Activated CD4-positive, alpha-beta T cell treated with anti-CD3 and anti-CD28 coated beads, Interleukin-2, amount 10 ng/mL, durations not matched to agents 7 days and 5 days (primary cell): ENCODE measurements at places on chromosomes 7 and 10. TPM values are rescaled to one million over a fixed set of nuclear protein-coding genes. Genes with fewer than 3 reads are reported as not detected.

ANKRD30A gene
- not detected for total RNA-seq

INTS15 gene
- total RNA-seq = 40.4 TPM

FEZF1 gene
- not detected for total RNA-seq

FAS gene
- 62.3 TPM for total RNA-seq

HPSE2 gene
- not detected for total RNA-seq

EVX1 gene
- not detected for total RNA-seq

ANXA8 gene
- total RNA-seq = 0.30 TPM

UPF2 gene
- total RNA-seq = 31.3 TPM

XPNPEP1 gene
- total RNA-seq = 83.2 TPM

CHAT gene
- not detected for total RNA-seq

RASA4B gene
- total RNA-seq = 23.2 TPM

FASTK gene
- 85.9 TPM for total RNA-seq

CCNJ gene
- total RNA-seq = 4.8 TPM

HABP2 gene
- total RNA-seq = not detected

SORBS1 gene
- 0.74 TPM for total RNA-seq

NDUFB8 gene
- total RNA-seq = 267 TPM

FLNC gene
- total RNA-seq = not detected

SPDYE9 gene
- total RNA-seq = not detected

GPNMB gene
- total RNA-seq = not detected

NODAL gene
- total RNA-seq = not detected

ANLN gene
- 100 TPM for total RNA-seq

OR6V1 gene
- not detected for total RNA-seq

PTN gene
- total RNA-seq = not detected

RPEL1 gene
- total RNA-seq = not detected

PRPS1L1 gene
- not detected for total RNA-seq

GRM8 gene
- not detected for total RNA-seq

CDC123 gene
- total RNA-seq = 105 TPM

ASZ1 gene
- total RNA-seq = not detected

KNDC1 gene
- total RNA-seq = 0.07 TPM

PRTFDC1 gene
- 0.46 TPM for total RNA-seq

PON1 gene
- total RNA-seq = not detected

MSMB gene
- total RNA-seq = not detected

PNLIPRP3 gene
- total RNA-seq = not detected

EPO gene
- not detected for total RNA-seq

TRPV6 gene
- 0.07 TPM for total RNA-seq

BAIAP2L1 gene
- total RNA-seq = 0.42 TPM

CPA2 gene
- not detected for total RNA-seq

NOM1 gene
- total RNA-seq = 28.6 TPM

AP1S1 gene
- total RNA-seq = 48.2 TPM

AUTS2 gene
- 13.9 TPM for total RNA-seq
